Pancreas (tissue), 10 donors: ENCODE measurements at places on chromosomes 6 and 20. TPM values are rescaled to one million over a fixed set of nuclear protein-coding genes. Genes with fewer than 3 reads are reported as not detected.

DNA sequence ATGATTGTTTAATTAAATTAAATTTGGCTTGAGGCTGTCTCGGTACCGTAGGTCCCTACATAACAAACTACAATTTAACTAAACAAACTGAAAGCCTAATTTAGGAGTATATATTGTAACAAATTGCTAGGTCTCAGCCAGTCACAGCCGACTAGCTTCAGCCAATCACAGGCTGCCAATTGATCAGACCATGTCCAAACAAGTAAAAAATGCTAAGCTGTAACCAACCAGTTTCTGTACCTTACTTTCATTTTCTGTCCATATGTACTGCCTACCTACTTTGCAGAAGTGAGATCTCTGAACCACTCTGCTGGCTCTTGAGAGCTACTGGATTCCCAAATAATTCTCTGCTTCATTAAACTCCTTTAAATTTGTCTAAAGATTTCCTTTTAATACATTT lies 648.0 kb upstream of the GJE1 start:
- no peak overlapping the region for H3K27ac ChIP-seq
- H3K4me3 ChIP-seq: no peak overlapping the region
- H3K4me1 ChIP-seq: no peaks in the 10 kb centered on the region
- no peaks in the 10 kb centered on the region for H3K36me3 ChIP-seq

GRCh38 chr6:141724731-141725130 lies 408.0 kb upstream of the GJE1 start:
- no peaks in the 10 kb centered on the region for H3K36me3 ChIP-seq
- no peak for DNase-seq
- H3K4me1 ChIP-seq: no peaks in the 10 kb centered on the region
- H3K4me3 ChIP-seq: no peak overlapping the region

- no peaks in the 10 kb centered on the region for H3K36me3 ChIP-seq
- no peaks in the 10 kb centered on the region for H3K4me1 ChIP-seq
- no peak for DNase-seq
Measured at GRCh38 chr6:93083337-93084230, 335.8 kb downstream of the EPHA7 start.

- H3K27ac ChIP-seq: no peak overlapping the region
- no peaks in the 10 kb centered on the region for H3K27me3 ChIP-seq
- DNase-seq: no peak
- no peak overlapping the region for H3K4me3 ChIP-seq
- no peaks in the 10 kb centered on the region for H3K36me3 ChIP-seq
- no peaks in the 10 kb centered on the region for H3K4me1 ChIP-seq
Measured at GRCh38 chr6:169251371-169251802, 2.3 kb downstream of the THBS2 start.

The ZNF322 gene
- 6.6 TPM for total RNA-seq

DNA sequence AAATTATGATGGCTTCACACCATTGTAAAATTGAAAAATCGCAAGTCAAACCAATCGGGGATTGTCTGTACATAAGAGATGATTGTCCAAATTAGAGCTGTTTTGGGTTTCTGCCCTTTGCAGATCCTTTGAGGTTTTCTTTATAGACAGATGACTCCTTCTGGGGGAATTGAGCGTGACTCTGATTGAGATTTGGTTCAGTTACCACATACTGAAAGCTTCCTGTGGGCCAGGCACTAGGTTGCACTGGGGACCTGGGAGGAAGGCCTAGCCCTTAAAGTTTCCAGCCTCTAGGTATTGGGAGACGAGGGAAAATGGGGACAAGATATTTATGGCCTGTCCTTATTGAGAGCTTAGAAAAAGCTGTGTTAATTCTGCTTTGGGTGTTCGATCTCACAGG lies 9.2 kb downstream of the VAPB start:
- no peak for DNase-seq
- no peaks in the 10 kb centered on the region for H3K36me3 ChIP-seq
- H3K27ac ChIP-seq: no peak overlapping the region
- H3K4me3 ChIP-seq: no peak overlapping the region
- H3K27me3 ChIP-seq: no peaks in the 10 kb centered on the region
